EH (cell line): ENCODE measurements at places on chromosomes 7 and 10.

DNA sequence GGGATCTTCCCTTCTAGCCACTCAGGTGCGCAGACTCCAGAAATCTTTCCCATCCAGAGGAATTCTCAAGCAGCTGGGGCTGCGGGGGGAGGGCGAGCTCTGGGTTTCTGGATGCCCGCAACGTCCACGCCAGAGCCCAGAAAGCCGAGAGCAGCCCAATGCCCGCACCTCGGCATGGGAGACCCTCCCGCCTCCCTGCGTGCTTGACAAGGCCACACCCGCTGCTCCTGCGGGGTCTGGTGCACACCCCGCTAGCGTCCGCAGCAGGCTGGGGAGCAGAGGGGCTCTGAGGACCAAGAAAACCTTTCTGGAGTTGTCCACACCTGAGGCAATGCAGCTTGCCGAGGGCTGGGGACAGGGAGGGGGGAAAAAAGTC is 66.2 kb downstream of the SLC29A4 start:
- DNase-seq = no peak

DNA sequence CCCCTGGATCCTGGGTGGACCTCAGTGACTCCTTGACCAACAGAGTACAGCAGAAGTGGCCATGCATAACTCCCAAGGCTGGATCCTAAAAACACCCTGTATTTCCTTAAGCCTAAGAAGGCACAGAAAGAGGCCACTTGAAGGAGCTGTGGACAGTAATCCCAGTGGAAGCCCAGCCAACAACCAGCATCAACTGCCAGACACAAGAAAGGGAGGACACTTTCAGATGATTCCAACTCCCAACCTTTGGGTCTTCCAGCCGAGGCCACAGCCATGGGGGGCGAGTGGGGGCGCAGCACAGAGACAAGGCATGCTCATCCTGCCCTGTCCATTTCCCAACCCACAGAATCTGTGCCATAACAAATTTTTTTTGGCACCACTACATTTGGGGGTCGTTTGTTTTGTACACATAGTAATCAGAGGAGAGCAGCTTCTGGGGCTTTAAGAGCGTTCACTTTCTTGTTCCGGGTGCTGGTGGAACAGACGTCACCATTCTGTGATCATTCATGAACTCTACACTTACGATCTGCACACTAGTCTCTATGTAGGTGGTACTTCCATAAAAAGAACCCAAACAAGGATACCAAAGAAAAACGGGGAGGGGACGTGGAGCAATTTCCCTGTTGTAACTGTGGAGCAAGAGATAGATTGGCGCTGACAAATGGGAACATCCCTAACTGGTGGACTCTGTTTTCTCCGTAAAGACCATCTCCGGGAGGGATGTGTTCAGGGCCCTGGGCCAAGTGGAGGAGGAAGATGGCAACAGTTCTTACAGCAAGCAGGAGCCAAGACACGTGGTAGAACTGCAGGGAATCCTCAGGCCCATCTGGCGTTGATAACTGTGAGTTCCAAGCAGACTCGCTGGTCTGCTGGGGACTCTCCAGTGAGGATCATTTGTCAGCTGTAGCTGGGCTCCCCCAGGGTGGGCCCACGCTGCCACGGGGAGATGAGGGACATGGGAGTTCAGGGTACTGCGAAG is 6.0 kb upstream of the SLC29A3 start:
- peak; percentile 68 for DNase-seq

- no peak for DNase-seq
Observed at GRCh38 chr10:60542657-60543056, 153.0 kb upstream of the ANK3 start.

DNA sequence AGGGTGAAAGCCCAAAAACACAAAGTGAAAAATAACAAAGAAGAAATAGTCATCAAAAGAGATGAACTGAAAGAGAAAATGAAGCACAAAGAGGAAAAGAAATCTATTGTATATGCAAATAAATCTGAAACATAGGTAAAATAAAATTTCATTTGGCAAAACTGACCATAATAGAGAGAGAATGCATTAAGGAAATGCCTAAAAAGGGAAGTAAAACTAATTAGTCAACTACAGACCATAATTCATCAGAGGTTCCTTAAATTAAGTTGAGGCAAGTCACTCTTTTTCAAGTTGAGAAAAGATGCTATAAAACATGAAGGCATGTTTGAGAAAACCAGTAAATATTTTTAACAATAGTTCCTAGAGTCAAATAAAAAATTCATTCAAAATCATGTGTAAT is 233.3 kb downstream of the LRRN3 start:
- DNase-seq = no peak
